Aorta (tissue), 5 donors: ENCODE measurements at places on chromosomes 11 and 22. TPM values are rescaled to one million over a fixed set of nuclear protein-coding genes. Genes with fewer than 3 reads are reported as not detected.

The OR51B5 gene
- 0.71 TPM for total RNA-seq

The GRM5 gene
- 3.4 TPM for total RNA-seq

The DRICH1 gene
- total RNA-seq = 1.4 TPM

The MMP12 gene
- total RNA-seq = 0.23 TPM

The NEAT1 gene
- 1,734 TPM for total RNA-seq

The ROBO4 gene
- total RNA-seq = 41.9 TPM

The SAA4 gene
- 0.84 TPM for total RNA-seq

The PIM3 gene
- total RNA-seq = 74.9 TPM

The MS4A8 gene
- not detected for total RNA-seq

The DTX4 gene
- 2.6 TPM for total RNA-seq

The CTSF gene
- 110 TPM for total RNA-seq

The PTPN5 gene
- total RNA-seq = 1.5 TPM

The TRIM22 gene
- 109 TPM for total RNA-seq

The PDGFB gene
- 6.7 TPM for total RNA-seq

The GGTLC3 gene
- total RNA-seq = not detected

The DEPDC7 gene
- 0.78 TPM for total RNA-seq

The POU2AF2 gene
- total RNA-seq = not detected

The USH1C gene
- not detected for total RNA-seq

The OR8D1 gene
- not detected for total RNA-seq

The LMO1 gene
- total RNA-seq = not detected

The FGF19 gene
- not detected for total RNA-seq

The PATE4 gene
- total RNA-seq = not detected

The CHADL gene
- total RNA-seq = 2.7 TPM

The KRTAP5-10 gene
- not detected for total RNA-seq

The CARD10 gene
- total RNA-seq = 10.1 TPM

The LRRC10B gene
- total RNA-seq = 1.1 TPM

The OR4D5 gene
- total RNA-seq = not detected

The SYT8 gene
- 0.75 TPM for total RNA-seq

The LYVE1 gene
- total RNA-seq = 165 TPM

The BIRC3 gene
- total RNA-seq = 13.7 TPM

The VWCE gene
- total RNA-seq = 5.6 TPM

The IGSF22 gene
- total RNA-seq = 0.58 TPM

The CREB3L1 gene
- total RNA-seq = 10.5 TPM

The TEX12 gene
- 0.97 TPM for total RNA-seq

The SAA2 gene
- 26.3 TPM for total RNA-seq
